H9 (cell line): ENCODE measurements at places on chromosomes 1 and 21. TPM values are rescaled to one million over a fixed set of nuclear protein-coding genes. Genes with fewer than 3 reads are reported as not detected.

- peak; percentile 69 for DNase-seq
Measured at GRCh38 chr1:115717541-115717940, 51.0 kb downstream of the CASQ2 start.

DNA sequence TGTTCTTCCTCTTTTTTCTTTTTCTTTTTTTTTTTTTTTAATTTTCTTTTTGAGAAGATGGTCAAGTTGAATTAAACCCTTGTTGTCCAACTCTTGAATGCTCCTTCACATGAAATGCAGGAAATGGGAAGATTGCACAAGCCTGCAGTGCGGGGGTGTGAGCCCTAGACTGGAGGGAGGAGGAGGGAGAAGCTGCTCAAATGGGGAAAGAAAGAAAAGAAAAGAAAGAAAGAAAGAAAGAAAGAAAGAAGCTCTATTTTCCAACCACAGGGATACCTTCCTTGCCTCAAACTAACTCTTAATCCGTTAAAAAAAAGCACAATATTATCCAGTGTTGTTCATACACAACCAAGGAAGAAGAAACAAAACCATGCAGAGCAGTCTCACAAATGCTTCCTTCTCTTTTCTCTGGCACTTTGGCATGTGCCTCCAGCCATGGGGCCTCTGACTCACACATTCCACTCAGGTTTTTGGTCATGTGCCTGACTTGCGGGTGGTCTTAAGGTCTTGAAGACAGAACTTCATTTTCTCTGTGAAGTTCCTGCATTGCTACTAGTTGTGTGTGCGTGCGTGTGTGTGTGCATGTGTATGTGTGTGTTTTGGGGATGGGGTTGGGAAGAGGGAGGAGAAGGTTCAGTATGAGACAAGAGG is 276.1 kb downstream of the RPS6KC1 start:
- DNase-seq = no peak

DNA sequence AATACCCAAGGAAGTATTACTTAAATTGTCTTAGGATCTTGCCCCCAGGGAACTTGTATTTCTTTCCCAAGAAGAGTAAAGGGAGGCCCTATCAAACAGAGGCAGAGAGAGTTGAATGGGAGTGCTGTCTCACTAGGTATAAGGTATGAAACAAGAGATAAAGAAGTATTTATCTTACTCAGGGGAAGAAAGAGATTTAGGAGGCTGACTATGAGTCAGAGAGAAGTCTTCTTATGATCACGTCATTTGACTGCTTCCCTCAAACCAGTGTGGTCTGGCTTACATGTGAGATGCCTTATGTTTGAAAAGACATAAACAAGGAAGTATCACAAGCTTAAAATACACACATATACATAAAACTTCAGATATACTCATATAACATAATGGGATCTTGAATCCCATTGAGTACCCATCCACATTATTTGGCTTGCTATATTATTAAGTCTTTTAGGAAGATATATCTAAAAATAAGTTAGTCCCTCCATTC is 29.6 kb downstream of the DUSP10 start:
- no peak for DNase-seq

DNA sequence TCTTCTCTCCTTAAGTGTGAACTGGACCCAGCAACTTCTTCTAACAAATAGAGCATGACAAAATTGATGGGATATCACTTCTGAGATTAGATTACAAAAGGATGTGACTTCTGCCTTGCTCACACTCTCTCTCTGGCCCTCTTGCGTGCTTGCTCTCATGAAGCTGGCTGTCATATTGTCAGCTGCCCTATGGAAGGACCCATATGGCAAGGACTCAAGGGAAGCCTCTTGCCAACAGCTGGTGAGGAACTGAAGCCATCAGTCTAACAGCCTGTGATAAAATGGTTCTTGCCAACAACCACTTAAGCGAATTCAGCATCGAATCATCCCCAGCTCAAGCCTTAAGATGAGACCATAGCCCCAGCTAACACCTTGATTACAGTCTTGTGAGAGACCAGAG is 4.8 kb upstream of the TLR5 start:
- DNase-seq = no peak

The NAV1 gene
- 20.5 and 21.6 TPM in 2 replicates for total RNA-seq

The F13B gene
- not detected in 2 replicates for total RNA-seq

The CLEC20A gene
- total RNA-seq = not detected in 2 replicates

The OR2AK2 gene
- total RNA-seq = not detected in 2 replicates
